ENCODE measurements at places on chromosomes 1 and 21.

DNA sequence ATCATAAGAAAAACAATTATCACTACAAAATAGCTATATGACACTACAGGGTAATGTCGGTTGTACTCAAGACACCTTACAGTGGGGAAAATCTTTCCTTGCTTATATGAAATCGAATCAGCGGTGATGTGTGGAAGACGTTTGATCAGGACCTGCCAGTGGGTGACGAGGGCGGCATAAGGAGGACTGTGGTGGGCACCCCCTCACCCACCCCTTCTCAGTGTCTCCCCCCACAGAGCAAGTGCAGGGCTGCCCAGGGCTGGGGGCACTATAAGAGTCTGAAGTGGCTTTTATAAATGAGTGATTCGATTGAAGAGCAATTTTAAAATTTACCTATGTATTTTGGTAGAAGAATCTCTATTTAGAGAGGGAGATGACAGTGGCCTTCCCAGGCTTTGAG lies 35.8 kb downstream of the CRYAA start:
- DNase-seq = no peak

- DNase-seq = no peak
Observed at GRCh38 chr1:210758761-210759160, 375.2 kb downstream of the KCNH1 start.

DNA sequence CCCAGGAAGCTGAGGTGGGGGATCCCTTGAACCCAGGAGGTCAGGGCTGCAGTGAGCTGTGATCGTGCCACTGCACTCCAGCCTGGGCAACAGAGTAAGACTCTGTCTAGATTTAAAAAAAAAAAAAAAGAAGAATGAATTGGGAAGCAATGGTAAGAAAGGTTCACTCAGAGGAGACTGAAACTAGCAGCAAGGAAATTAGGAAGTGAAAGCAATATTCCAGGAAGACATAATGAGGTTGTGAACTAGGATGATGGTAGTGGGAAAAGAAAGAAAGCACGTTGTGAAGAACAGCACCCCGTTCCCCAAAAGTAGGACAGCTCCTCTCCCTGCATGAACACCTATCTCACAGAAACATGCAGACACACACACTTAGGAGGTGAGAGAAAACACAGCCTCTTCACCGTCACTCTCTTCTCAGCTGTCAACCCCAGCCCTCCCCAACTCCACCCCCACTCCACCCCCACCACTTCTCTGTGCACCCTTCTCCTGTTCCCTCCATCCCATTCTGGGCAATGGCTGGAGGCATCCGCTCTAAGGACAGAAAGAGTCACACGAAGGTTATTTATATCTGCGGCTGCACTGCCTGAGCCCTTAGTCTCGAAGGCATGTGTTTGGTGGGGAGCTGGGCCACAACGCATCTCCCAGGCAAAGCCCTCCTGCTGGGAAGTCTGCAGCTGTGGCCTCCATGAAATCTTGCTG lies 101.8 kb upstream of the LPGAT1 start:
- no peak for DNase-seq

GRCh38 chr1:116544588-116545358 lies 26.1 kb downstream of the CD58 start:
- DNase-seq = no peak

- DNase-seq = no peak
Observed at GRCh38 chr1:90341516-90341915, 346.6 kb downstream of the ZNF326 start.

GRCh38 chr21:16619281-16619680 lies 889.5 kb downstream of the USP25 start:
- DNase-seq = no peak

DNA sequence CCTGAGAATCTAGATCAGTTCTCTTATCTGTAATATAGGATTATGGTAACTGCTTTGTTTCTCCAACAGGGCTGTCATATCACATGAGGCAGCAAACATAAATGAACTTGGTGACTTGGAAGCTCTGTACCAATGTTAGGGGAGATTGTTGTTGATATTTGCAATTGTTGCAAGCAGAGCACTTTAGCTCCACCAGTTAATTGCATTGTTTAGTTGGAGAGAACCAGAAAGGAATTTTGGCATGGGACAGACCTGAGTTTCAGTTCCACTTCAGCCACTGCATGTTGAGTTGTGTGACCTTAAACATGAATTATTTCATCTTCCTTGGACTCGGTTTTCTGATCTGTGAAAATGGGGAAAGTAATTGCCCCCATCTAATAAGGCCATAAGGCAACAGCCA lies 142.3 kb upstream of the JUN start:
- DNase-seq = no peak

DNA sequence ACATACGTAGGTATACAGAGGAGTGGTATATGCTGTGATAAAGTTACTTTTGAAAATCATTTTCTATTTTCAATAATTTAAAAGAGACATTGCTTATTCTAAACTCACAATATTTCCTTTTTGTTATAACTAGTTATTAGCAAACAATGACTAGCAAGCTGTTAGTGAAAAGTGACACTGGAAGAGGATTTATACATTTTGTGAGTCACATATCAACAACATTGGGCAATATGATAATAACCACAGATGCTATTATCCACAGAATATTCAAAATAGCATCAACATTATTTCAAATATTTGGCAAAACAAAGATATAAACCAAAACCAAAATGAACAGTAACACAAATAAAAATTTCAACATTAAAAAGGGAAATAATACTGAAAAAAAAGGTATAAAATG lies 104.0 kb upstream of the HP1BP3 start:
- DNase-seq = no peak

DNA sequence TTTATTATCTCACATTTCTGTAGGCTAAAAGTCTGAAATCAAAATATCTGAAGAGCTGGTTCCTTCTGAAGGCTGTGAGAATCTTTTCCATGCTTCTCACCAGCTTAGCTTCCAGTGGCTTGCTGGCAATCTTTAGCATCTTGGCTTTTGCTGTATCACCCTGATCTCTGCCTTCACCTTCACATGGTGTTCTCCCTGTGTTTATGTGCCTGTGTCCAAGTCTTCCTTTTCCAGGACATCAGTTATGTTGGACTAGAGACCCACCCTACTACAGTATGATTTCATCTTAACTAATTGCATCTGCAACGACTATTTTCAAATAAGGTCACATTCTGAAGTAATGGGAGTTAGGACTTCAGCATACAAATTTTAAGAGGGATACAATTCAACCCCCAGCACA lies 772.3 kb upstream of the ADAMTS5 start:
- no peak for DNase-seq

- no peak for DNase-seq
Observed at GRCh38 chr1:241443561-241443960, 76.0 kb downstream of the FH start.

DNA sequence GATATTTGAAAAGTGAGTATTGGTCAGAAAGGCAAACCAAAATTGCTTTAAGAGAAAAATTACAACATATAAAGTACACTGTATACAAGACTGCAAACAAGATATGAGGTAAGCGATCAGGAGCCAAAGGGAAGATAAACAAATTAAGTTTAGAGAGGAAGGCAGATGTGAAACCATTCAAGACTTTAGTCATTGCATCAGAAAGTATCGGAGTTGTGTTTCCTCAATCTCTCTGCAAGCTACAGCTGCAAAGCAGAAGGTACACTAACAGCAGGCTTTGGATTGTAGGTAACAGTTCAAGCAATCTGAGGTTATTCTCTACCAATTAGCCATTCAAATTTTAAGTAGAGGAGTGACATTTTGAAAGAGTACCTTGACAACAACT lies 21.3 kb upstream of the TLCD4 start:
- no peak for DNase-seq
